Renal cortex interstitium (tissue), 15 donors: ENCODE measurements at places on chromosomes 1 and 21. TPM values are rescaled to one million over a fixed set of nuclear protein-coding genes. Genes with fewer than 3 reads are reported as not detected.

The WDR64 gene
- 0.14 TPM for polyA plus RNA-seq

The FAM163A gene
- polyA plus RNA-seq = 0.90 TPM

The RHOU gene
- polyA plus RNA-seq = 17.6 TPM

The PUSL1 gene
- polyA plus RNA-seq = 4.5 TPM

The SYT11 gene
- polyA plus RNA-seq = 18.9 TPM

The SLC2A1 gene
- 42.7 TPM for polyA plus RNA-seq

The LCE2D gene
- polyA plus RNA-seq = not detected

The GNG4 gene
- 4.1 TPM for polyA plus RNA-seq

The LSS gene
- 30.3 TPM for polyA plus RNA-seq

The COQ8A gene
- 31.2 TPM for polyA plus RNA-seq

The CASP9 gene
- 34.1 TPM for polyA plus RNA-seq

The PPIAL4G gene
- polyA plus RNA-seq = 0.06 TPM

The FAM151A gene
- 23.1 TPM for polyA plus RNA-seq

The IL19 gene
- 0.68 TPM for polyA plus RNA-seq

The TMEM269 gene
- 0.80 TPM for polyA plus RNA-seq
